Esophagus muscularis mucosa (tissue), 4 donors: ENCODE measurements at places on chromosomes 2 and 18.
A peak's percentile ranks its signal among the peaks of the same experiment; 100 is the strongest.

DNA sequence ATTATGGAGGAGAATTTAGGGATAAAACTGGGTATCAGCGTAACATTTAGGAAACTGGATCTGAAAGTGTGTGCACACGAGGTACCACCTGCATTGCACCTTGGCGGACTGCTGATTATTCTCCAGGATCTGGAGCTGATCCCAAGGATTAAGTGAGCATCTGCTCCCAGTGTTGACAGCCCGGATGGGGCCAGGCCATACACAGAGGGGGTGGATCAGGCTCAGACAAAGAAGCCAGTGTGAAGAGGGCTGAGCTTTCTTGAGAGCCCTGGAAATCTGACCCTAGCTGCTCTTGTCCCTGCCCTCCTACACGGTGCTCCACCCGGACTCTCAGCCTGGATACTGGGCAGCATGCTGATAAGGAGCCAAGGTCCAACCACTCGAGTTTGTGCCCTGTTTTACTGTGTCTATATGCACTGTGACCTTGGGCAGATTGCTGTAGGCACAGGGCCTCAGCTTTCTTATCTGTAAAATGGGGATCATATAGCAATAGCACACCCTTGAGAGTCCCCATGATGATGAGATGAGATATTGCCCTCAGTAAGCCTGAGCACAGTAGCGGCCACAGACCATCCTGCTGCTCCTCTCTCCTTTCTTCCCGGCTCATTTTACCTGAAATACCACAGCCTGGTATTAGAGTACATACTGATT lies 396.8 kb upstream of the CELF4 start:
- H3K27ac ChIP-seq: no peak overlapping the region
- H3K4me1 ChIP-seq: no peaks in the 10 kb centered on the region
- DNase-seq: peak; percentile 62
- no peaks in the 10 kb centered on the region for H3K36me3 ChIP-seq
- H3K27me3 ChIP-seq: no peaks in the 10 kb centered on the region

DNA sequence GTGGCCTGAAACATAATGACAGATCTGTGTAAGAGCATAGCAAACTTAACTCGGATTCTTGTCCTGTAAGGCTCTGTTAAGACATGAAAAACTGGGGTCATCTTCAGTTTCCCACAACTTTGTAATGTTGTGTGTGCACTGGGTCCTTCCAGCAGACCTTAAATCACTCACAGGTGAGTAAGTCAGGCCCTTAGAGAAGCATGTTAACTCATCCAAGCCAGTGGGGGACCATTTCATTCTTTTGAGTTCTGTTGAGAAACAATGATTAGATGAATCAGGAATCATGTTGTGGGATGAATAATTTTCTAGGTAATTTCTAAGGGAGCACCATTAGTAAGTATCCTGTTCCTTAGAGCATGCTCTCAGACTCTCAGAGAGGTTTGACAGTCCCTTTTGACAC lies 167.1 kb downstream of the ESCO1 start:
- no peaks in the 10 kb centered on the region for H3K4me1 ChIP-seq
- H3K27me3 ChIP-seq: no peaks in the 10 kb centered on the region
- H3K27ac ChIP-seq: no peak overlapping the region
- H3K4me3 ChIP-seq: no peak overlapping the region

DNA sequence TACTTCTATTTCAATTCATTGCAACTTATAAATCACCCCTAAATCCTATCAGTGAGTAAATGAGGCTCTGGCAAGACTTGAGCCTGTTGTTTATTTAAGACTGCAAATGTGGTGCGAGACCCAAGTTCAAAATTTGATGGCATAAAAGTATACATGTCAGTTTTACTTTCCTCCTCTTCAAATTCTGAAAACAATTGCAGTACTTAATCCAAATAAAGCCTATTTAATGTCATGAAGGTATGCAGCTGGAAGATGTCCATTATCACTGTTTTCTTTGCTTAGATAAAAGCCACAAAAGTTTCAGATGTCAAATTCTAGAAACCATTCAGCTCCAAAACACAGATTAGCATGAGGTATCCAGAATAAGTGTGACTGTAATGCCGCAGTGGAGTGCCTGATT lies 3.3 kb downstream of the APCDD1 start:
- H3K36me3 ChIP-seq: no peaks in the 10 kb centered on the region
- no peaks in the 10 kb centered on the region for H3K27me3 ChIP-seq
- H3K27ac ChIP-seq: no peak overlapping the region
- H3K4me1 ChIP-seq: no peaks in the 10 kb centered on the region
- peak overlapping the region; percentile 73 for H3K4me3 ChIP-seq

GRCh38 chr2:30756051-30756719 lies 51.1 kb downstream of the CAPN13 start:
- H3K27me3 ChIP-seq: no peaks in the 10 kb centered on the region
- H3K36me3 ChIP-seq: no peaks in the 10 kb centered on the region
- H3K27ac ChIP-seq: no peak overlapping the region
- DNase-seq: no peak
- no peak overlapping the region for H3K4me3 ChIP-seq

GRCh38 chr2:96140941-96141623 lies 2.8 kb upstream of the ASTL start:
- no peak overlapping the region for H3K27ac ChIP-seq
- peaks cover 23% of the 10 kb centered on the region for H3K4me1 ChIP-seq
- no peak for DNase-seq
- H3K36me3 ChIP-seq: no peaks in the 10 kb centered on the region

GRCh38 chr18:49175071-49175470 lies 224.3 kb upstream of the SMAD7 start:
- H3K36me3 ChIP-seq: no peaks in the 10 kb centered on the region
- H3K27ac ChIP-seq: no peak overlapping the region
- no peak for DNase-seq
- peaks cover 8% of the 10 kb centered on the region for H3K4me1 ChIP-seq
- H3K27me3 ChIP-seq: no peaks in the 10 kb centered on the region

- peaks cover 37% of the 10 kb centered on the region for H3K36me3 ChIP-seq
- H3K4me1 ChIP-seq: peaks cover 43% of the 10 kb centered on the region
- H3K4me3 ChIP-seq: no peak overlapping the region
- no peaks in the 10 kb centered on the region for H3K27me3 ChIP-seq
- no peak overlapping the region for H3K27ac ChIP-seq
Measured at GRCh38 chr2:219287580-219288265, 8.6 kb downstream of the DNAJB2 start.

DNA sequence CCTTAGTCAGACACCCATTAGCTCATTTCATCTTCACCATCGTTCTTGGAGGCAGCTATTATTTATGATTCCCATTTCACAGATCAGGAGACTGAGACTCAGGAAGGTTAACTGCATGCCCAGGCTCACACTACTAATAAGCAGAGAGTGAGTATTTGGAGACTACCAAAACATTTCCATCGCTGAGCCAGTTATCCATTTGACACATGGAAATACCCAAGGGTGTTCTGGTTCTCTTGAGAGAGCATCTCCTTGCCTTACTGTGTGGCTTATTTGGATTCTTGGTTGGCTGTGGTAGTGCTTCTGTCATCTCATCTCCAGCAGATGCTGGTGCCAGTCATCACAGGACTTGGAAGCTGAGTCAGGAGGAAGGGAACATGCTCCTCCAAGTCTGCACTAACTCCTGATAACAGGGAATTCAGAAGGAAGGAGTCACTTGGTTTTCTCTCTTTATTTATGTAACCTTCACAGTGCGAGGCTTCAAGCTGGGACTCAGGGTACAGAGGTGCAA lies 55.2 kb downstream of the RASGRP3 start:
- H3K27ac ChIP-seq: no peak overlapping the region
- H3K4me1 ChIP-seq: peaks cover 14% of the 10 kb centered on the region
- no peaks in the 10 kb centered on the region for H3K27me3 ChIP-seq
- H3K36me3 ChIP-seq: no peaks in the 10 kb centered on the region
- DNase-seq: no peak

GRCh38 chr18:44186001-44186400 lies 494.7 kb upstream of the SETBP1 start:
- no peak for DNase-seq
- peaks cover 17% of the 10 kb centered on the region for H3K4me1 ChIP-seq
- no peaks in the 10 kb centered on the region for H3K36me3 ChIP-seq

DNA sequence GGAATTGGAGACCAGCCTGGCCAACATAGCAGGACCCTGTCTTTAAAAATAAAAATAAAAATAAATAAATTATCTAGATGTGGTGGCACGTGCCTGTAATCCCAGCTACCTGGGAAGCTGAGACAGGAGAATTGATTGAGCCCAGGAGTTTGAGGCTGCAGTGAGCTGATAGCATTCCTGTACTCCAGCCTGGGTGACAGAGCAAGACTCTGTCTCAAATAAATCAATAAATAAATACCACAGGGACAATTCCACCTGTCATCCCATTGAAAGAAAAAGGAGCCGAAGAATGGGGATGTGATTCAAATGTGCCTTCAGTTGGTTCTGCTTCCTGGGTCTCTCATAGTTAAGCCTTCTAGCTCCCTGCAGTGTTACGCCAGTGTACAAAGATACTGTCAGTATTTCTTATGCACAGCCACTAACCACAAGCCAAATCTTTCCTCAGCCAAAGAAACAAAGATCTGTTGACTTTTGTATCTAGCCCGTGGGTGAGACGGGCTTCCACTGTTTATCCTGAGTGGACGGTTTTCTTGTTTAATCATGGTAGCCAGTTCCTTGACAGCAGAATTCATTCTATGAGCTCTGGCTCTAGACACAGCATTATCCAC lies 12.6 kb downstream of the LGALSL start:
- no peak overlapping the region for H3K27ac ChIP-seq
- no peak for DNase-seq
- no peak overlapping the region for H3K4me3 ChIP-seq

DNA sequence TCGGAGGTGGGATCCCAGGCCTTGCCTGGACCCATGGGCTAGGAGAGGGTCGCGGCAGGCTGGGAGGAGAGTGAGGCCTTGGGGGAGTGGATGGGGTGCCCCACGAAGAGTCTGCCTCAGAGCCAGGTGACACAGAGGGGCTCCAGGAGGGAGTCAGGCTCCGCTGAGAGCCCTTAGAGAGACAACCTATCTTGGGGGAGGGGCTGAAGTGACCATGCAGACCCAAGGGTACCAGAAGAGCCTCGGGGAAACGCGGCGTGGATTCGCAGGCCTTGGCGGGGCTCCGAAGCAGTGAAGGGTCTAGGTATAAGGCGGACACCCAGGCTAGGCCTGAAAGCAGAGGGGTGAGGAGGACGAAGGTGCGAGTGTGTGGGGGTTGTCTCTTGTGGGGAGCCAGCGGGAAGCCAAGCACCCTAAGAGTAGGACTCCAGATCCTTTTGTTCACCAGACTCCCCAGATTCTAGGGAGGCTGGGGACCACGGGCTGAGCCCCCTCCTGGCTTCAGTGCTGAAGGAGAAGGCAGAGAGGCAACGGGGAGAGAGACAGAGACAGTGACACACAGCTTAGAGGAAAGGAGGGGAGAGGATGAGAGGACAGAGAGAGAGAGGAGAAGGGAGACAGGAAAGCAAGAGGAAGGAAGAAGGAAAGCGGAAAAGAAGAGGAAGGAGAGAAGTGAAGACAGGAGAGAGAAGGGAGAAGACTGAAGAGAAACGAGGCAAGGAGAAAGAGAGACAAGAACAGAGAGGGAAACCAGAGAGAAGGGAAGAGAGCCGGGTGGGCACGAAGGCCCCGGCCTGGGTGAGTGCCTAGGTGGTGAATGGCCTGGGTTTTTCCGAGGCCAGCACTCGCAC lies 1.1 kb upstream of the HOXD11 start:
- peaks cover 87% of the 10 kb centered on the region for H3K27me3 ChIP-seq
- H3K4me3 ChIP-seq: peak overlapping the region; percentile 37
- H3K27ac ChIP-seq: no peak overlapping the region
- H3K4me1 ChIP-seq: peaks cover 50% of the 10 kb centered on the region
- H3K36me3 ChIP-seq: no peaks in the 10 kb centered on the region

DNA sequence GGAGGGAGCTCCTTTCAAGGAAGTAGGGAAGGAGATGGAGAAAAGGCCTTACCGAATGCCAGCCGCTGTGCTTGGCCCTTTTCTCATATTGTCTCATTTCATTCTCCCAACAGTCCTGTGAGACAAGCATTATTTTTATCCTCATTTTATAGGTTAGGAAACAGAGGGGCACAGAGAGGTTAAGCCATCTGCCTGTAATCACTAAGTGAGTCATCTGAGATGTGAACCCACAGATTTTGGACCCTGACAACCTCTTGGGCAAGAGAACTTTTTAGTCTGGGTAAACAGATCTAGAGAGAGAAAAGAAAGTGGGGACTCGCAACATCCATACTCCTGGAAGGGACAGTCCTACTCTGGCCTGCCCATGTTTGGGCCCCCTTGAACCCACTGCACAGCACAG lies 91.7 kb upstream of the LCLAT1 start:
- H3K4me1 ChIP-seq: peaks cover 37% of the 10 kb centered on the region
- H3K36me3 ChIP-seq: no peaks in the 10 kb centered on the region
- no peak overlapping the region for H3K27ac ChIP-seq
- no peak overlapping the region for H3K4me3 ChIP-seq
- no peaks in the 10 kb centered on the region for H3K27me3 ChIP-seq

- no peaks in the 10 kb centered on the region for H3K36me3 ChIP-seq
- no peak for DNase-seq
- no peak overlapping the region for H3K4me3 ChIP-seq
- peaks cover 36% of the 10 kb centered on the region for H3K4me1 ChIP-seq
Measured at GRCh38 chr2:162320864-162321517, 2.5 kb upstream of the IFIH1 start.

DNA sequence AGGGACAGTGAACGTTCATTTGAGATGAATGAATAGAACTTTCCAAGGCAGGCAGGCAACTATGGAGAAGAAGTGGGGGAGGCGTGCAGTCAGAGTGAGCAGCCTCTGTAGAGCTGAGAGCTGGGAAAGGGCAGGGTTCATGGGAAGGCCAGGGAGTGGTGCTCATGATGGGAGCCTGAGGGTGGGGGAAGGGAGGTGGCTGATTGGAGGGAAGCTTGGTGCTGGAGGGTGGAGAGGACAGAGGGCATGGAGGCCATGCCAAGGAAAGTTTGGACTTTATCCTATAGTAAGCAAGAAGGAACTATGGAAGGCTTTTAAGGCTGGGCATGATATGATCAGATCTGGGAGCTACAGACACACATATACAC lies 47.6 kb upstream of the LGALSL start:
- H3K27ac ChIP-seq: peak overlapping the region; percentile 75
- H3K36me3 ChIP-seq: no peaks in the 10 kb centered on the region
- no peaks in the 10 kb centered on the region for H3K27me3 ChIP-seq

- peaks cover 32% of the 10 kb centered on the region for H3K36me3 ChIP-seq
- H3K4me3 ChIP-seq: no peak overlapping the region
- no peaks in the 10 kb centered on the region for H3K27me3 ChIP-seq
- DNase-seq: no peak
Measured at GRCh38 chr2:23836505-23836904, 90.4 kb downstream of the ATAD2B start.
